ENCODE measurements at places on chromosomes 3 and 15. TPM values are rescaled to one million over a fixed set of nuclear protein-coding genes. Genes with fewer than 3 reads are reported as not detected.

Gene CCR8
- not detected for total RNA-seq

DNA sequence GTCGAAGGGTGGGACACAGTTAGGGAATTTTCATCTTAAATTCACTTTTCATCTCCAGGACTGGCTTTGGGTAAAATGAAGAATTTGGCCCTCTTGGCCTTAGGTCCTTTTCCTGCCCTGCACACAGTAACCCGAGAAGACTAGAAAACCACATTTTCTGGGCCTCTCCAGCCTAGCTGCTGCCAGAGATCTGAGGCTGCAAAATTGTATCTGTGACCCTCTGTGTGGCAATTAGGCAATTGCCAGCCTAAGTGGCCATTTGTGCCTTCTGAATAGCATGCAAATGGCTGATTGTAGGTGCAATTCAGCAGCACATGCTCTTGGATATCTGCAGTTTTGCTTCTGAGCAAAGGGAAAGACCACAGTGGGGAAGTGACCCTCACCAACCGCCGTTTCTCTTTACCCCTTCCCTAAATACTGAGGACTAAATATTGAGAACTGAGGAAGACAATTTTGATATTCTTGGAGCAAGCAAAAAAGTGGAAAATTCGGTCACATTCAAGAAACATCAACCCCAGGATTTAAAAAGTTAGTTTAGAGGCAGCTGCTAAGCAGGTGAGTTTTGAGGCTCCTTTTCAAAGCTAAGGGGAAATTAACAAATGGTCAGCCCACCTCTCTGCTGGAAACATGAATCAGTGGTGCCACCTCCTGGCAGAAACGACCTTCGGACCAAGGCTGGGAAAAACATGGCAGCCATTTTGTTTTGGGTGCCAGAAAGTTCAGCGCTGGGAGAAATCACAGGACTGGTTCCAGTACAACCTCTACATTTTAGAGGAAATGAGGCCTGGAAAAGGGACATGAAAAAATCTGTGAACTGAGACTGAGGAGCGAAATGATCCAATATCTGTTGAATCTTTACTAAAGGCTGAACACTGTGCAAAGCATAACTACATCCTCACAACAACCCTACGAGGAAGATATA is 56.6 kb upstream of the PRTG start:
- no peaks in the 10 kb centered on the region for H3K4me1 ChIP-seq
- peak; percentile 93 for DNase-seq
- peaks cover 42% of the 10 kb centered on the region for H3K27me3 ChIP-seq
- peak overlapping the region; percentile 83 for H3K27ac ChIP-seq

- H3K4me3 ChIP-seq = no peak overlapping the region
- H3K36me3 ChIP-seq = no peaks in the 10 kb centered on the region
- H3K27me3 ChIP-seq = peaks cover 92% of the 10 kb centered on the region
- H3K27ac ChIP-seq = no peak overlapping the region
Measured at GRCh38 chr15:43519196-43519595, 1.8 kb downstream of the MAP1A start.

DNA sequence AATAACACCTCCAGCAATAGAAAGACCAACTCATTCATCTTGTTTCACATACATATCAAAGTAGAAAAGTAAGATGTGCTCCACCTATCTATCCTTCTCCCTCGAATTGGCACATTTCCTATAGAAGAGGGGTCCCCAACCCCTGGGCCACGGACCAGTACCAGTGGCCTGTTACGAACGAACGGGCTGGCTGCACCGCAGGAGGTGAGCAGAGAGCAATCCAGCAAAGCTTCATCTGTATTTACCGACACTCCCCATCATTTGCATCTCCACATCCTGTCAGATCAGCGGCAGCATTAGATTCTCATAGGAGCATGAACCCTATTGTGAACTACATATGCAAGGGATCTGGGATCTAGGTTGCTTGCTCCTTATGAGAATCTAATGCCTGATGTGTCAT is 95.0 kb upstream of the CGNL1 start:
- peaks cover 59% of the 10 kb centered on the region for H3K36me3 ChIP-seq
- no peaks in the 10 kb centered on the region for H3K27me3 ChIP-seq
- H3K4me1 ChIP-seq = no peaks in the 10 kb centered on the region
- H3K27ac ChIP-seq = no peak overlapping the region
- DNase-seq = peak; percentile 64

GRCh38 chr3:192010490-192010889 is 549.5 kb downstream of the PYDC2 start:
- no peaks in the 10 kb centered on the region for H3K4me1 ChIP-seq
- no peaks in the 10 kb centered on the region for H3K36me3 ChIP-seq
- no peak overlapping the region for H3K4me3 ChIP-seq
- no peaks in the 10 kb centered on the region for H3K27me3 ChIP-seq
- H3K27ac ChIP-seq = no peak overlapping the region

DNA sequence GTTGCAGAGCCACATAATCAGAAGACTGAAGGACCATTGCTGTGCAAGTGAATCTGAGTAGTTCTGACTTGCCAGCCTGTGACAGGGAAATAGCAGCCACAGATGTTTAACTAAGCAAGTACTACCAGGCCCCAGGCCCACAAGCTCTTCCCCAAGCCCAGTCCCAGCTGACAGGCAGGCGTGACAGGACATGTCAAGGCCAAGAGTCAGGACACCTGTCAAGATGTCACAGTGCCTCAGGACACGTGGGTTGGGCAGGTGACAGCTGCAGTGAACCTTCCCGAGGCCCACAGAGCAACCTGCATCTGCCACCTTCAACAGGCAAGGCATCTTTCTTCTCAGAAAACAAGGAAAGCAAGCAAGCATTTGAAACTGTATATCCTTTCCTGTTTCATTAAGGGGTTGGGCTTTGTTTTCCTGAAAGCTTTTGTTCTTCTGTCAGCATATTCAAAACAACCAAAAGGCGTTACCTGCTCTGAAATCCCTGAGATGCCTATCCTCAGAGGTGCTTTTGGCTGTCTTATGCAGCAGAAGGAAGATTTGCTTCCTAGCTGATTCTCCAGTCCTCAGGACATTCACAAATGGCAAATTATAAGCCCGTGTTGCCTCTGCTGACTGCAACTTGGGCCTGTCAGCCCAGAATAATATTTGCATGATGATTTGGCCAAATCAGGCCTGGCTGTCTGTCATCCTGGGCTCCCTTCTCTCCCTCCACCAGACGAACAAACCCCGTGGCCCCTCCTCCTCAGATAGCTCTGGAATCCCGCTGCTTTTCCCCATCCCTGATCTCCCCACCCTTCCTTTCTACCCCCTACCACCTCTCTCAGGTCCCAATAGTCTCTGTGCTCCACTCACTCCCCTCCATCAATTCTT is 171.8 kb upstream of the WNT5A start:
- no peak overlapping the region for H3K4me3 ChIP-seq
- DNase-seq = peak; percentile 69
- no peaks in the 10 kb centered on the region for H3K36me3 ChIP-seq
- no peak overlapping the region for H3K27ac ChIP-seq

Data from endodermal cell (in vitro differentiated cells).